Effector CD8-positive, alpha-beta T cell (primary cell): ENCODE measurements at places on chromosomes 3 and 15.

DNA sequence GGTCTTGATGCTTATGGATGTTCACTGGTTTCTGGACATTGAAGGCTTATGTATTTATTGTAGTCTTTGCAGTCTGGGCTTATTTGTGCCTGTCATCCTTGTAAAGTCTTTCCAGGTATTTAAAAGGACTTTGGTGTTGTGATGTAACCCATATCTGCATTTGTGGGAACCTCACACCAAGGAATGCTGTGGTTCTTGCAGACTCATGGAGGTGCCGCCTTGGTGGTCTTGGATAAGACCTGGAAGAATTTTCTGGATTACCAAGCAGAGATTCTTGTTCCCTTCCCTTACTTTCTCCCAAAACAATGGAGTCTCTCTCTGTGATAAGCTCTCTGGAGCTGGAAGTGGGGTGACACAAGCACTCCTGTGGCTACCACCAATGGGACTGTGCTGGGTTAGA lies 363.5 kb upstream of the NECTIN3 start:
- DNase-seq, result no peak

DNA sequence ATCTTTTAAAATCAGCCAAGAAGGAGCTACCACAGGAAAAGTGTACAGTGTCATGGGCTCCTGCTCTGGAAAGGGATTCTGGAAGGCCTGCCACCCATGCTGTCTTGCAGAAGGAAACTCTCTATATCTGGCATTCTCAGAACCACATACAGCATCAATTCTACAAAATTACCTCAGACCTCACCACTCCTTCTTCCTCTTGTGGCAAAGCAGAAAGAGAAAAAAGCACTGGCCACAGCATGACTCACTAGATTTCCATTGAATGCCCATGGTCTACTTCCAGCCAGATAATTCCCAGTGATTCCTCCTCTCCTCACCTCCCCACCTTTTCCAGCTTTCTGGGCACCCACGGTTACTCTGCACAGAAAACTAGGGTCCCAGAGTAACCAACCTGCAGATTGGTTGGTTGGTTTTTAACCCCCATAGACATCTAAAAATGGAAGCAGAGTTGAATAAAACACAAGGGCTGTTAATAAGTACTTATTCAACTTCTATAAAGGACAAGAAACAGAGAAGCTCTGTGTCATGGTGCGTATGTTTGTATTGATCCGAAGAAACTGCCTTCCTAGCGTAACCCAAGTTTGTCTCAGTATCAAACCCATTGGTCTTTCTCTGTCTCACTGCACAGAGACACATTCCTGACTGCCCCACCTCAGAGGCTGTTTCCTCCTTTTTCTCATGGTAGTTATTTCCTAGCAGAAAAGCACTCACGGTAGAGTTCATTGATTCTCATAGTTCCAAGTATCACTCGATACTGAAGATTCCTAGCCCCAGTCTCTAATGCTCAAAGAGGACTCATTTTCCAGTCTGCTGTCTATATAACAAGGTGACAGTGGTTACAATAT lies 67.7 kb downstream of the LDHAL6B start:
- no peak for DNase-seq

- DNase-seq, result no peak
Measured at GRCh38 chr15:80090879-80091503, 31.5 kb downstream of the ZFAND6 start.

DNA sequence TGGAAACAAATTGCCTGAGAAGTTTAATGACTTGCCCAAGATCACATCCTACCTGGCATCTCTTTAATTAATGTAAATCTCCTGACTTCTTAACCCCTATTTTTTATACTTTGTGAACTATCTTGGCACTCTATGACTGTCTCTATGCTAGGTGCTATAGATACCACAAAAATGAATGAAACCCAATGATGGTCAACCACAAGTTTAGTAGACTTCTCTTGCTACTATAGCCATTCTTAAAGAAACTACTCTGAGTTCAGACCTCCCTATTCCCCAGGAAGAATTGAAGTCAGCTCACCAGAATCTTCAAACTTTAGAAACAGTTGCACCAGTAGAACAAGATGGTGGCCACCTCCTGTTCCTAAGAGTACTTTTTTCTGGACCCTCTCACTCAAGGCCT lies 191.1 kb downstream of the RSL24D1 start:
- DNase-seq, result no peak

GRCh38 chr3:76199382-76199781 lies 414.0 kb upstream of the ZNF717 start:
- DNase-seq, result no peak

DNA sequence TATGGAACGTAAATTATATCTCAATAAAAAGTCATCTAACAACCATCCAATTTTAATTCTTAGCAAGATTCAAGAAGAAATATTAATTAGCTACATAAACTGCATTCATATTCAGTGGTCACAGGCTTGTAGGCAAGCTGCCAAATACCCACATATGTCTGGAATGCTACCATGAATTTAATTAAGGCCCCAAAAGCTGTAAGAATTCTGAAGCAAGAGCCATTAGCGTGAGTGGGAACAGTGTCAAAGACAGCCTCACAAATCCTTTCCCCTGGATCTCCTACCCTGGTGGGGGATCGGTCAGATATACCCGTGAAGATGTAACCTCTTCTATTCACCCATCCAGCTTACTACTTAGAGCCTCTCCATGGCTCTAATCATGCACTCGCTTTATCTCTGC lies 40.0 kb downstream of the ATG7 start:
- DNase-seq, result no peak

GRCh38 chr15:88246081-88246480 lies 10.5 kb downstream of the NTRK3 start:
- DNase-seq, result no peak

DNA sequence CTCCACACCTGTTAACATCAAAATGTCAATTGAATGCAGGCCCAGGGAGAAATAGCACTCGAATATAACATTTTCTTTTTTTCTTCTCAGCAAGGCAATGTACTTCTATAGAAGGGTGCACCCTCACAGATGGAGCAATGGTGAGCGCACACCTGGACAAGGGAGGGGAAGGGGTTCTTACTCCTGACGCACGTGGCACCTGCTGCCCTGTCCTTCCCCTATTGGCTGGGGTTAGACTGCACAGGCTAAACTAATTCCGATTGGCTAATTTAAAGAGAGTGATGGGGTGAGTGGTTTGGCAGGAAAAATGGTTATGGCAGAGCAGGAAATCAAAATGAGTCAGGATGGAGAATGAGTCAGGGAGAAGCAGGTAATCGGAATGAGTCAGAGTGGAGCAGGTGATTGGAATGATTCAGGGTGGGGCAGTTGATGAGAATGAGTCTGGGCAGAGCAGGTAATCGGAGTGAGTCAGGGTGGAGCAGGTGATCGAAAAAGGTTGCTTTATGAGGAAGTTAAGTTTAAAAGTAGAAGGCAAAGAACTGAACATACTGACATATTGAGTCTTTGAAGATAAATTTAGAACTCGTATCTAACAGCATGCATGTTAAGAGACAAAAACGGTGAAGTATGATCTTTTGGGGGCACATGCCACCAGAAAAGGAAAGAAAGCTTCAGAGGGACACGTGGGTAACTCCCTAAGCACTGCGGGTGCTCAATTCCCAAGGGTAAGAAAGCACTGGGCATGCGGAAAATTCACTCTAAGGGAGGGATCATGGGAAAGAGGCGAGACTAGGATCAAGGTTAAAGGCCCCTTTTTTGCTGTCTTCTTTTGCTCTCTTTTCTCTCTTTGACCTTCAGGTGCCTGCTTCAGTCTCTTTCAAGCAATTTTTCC lies 72.9 kb upstream of the GALNT15 start:
- DNase-seq, result no peak

GRCh38 chr15:48498828-48499227 lies 146.7 kb downstream of the FBN1 start:
- no peak for DNase-seq

GRCh38 chr3:151599103-151599672 lies 134.5 kb upstream of the AADACL2 start:
- DNase-seq, result no peak

- no peak for DNase-seq
Measured at GRCh38 chr3:172630316-172630715, 80.6 kb downstream of the NCEH1 start.
